Fibroblast of upper back skin (primary cell): ENCODE measurements at places on chromosomes 6 and 20.
A peak's percentile ranks its signal among the peaks of the same experiment; 100 is the strongest.

DNA sequence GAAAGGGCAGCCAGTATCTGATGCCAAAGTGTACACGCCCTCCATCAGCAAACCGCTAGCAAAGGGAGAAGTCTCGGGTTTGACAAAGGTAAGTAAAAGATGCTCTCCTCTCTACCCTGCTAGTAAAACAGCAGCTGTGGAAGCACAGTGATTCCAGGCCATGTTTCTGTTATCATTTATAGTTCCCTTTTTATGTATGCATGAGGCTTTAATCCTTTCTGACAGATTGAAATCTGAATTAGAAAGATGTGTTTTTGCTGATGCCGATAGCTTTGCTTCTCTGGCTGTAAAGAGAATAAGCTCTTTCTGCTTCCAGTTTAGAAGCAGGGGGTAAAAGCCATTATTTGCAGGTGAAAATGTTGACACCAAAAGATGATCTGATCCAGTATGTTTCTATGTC lies 392.4 kb upstream of the SOX4 start:
- DNase-seq = no peak

DNA sequence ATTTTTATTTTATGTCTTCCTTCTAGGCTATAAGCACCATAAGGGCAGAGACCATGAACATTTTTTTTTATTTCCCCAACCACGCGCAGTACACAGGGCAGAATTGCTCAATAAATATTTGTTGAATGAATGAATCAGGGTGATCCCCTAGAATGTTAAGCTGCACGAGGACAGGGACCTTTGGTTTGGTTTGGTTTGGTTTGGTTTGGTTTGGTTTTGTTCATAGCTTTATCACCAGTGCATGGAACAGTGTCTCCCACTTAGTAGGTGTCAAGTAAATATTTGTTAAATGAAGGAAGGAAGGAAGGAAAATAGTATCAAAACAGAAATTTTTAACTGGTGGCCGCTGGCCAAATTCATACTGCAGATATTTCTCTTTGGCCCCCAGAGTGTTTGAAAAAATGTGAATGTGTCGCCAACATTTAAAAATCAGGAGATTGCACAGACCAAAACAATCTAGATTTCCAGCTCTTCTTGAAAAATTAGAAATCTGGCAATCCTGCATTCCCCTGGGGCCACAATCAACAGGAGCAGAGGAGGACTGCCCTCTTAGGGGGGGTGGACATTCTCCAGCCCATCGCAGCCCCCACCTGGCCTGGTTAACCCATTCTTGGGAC lies 205.3 kb downstream of the EYA2 start:
- DNase-seq = peak; percentile 66

GRCh38 chr20:32240205-32240604 lies 32.5 kb downstream of the POFUT1 start:
- DNase-seq = no peak

GRCh38 chr6:149450679-149451375 lies 34.0 kb downstream of the ZC3H12D start:
- no peak for DNase-seq

GRCh38 chr6:20331042-20331441 lies 70.6 kb upstream of the E2F3 start:
- DNase-seq = no peak

GRCh38 chr20:59002874-59003399 lies 4.1 kb downstream of the CTSZ start:
- no peak for DNase-seq

GRCh38 chr6:149078211-149078782 lies 239.2 kb upstream of the TAB2 start:
- DNase-seq = no peak

DNA sequence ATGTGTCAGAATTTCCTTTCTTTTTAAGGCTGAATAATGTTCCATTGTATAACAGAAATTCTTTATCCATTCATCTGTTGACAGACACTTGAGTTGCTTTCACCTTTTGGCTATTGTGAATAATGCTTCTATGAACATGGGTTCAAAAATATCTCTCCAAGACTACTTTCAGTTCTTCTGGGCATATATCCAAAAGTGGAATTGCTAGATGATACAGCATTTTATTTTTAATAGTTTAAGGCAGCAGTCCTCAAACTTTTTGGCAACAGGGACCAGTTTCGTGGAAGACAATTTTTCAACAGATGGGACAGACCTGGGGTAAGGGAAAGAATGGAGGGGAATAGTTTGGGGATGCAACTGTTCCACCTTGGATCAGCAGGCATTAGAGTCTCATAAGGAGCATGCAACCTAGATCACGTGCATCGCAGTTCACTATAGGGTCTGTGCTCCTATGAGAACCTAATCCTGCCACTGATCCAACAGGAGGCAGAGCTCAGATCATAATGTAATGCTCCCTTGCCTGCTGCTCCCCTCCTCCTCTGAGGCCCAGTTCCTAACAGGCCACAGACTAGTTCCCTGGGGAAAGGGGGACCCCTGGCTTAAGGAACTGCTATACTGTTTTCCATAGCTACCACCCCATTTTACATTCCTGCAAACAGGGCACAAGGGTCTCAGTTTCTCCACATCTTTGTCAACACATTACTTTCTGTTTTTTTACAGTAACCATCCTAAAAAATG lies 239.9 kb upstream of the RNF217 start:
- DNase-seq = no peak

GRCh38 chr6:22653980-22654610 lies 84.7 kb downstream of the HDGFL1 start:
- DNase-seq = no peak

DNA sequence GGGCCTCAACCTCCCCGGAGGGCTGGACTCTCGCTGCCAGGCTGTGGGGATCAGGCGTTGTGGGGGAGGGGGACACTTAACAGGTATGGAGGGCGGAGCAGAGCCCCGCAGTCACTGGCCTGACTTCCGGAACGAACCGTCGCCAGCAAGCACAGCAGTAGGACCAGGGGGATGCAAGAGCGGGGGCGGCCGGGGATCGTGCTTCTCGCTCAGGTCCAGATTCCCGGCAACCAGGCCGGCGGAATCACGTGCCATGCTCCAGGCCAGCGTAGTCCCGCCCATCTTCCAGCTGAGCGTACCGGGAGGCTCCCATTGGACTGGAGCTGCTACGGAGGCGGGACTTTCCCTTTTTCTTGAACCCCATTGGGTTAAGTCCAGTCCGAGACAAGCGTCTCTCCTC lies 10.0 kb upstream of the POU5F1 start:
- peak; percentile 78 for DNase-seq

- no peak for DNase-seq
Observed at GRCh38 chr6:64985726-64986125, 721.3 kb downstream of the EYS start.

DNA sequence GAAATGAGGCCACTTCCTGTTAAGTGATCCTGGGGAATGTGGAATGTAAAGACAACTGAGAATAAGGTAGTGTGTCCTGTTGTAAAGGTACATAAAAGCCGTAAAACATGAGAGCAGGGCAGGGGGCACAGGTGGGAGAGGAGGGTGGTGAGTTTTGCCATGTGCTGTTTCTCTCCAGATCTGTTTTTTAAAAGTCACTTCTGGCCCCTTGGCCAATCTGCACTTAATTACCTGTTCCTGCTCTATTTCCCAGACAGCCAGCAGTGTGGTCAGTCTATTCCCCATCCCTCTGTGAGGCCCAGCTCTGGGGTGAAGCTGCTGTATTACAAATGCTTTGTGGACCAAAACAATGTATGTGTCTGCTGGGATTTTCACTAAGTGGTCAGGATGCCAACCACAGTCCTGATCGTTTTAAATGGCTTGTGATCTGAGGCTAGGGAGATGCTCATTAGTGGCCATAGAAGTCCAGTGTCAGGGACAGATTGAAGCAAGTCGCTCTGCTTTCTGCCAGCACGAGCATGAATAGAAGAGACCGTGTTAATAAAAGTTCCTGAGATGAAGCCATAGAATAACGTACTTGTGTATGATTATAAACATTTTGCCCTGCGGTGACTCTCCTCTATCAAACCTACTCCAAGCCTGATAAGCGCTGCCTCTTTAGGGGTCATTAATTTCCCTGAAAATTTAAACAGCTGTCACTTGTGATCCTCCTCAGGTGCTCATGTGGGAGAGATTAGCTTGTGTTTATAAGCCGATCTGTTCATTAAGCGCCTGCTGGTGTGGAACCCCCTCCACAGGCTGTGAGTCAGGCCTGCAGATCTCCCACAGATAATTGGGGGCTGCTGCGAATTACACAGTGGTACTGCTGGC lies 111.8 kb upstream of the CENPW start:
- no peak for DNase-seq

GRCh38 chr6:94269256-94269655 lies 849.9 kb upstream of the EPHA7 start:
- DNase-seq = no peak

- DNase-seq = no peak
Observed at GRCh38 chr20:20699144-20699543, 13.3 kb downstream of the RALGAPA2 start.

DNA sequence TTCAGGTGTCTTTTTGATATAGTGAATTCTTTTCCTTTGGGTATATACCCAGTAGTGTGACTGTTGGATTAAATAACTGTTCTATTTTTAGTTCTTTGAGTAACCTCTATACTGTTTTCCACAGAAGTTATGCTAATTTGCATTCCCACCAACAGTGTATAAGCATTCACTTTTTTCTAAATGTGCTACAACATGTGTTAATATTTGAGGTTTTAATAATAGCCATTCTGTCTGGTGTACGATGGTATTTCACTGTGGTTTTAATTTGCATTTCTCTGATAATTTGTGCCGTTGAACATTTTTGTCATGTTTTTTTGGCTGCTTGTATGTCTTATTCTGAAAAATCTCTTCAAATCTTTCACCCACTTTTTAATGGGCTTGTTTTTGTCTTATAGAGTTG lies 563.5 kb downstream of the GRIK2 start:
- DNase-seq = peak; percentile 47

DNA sequence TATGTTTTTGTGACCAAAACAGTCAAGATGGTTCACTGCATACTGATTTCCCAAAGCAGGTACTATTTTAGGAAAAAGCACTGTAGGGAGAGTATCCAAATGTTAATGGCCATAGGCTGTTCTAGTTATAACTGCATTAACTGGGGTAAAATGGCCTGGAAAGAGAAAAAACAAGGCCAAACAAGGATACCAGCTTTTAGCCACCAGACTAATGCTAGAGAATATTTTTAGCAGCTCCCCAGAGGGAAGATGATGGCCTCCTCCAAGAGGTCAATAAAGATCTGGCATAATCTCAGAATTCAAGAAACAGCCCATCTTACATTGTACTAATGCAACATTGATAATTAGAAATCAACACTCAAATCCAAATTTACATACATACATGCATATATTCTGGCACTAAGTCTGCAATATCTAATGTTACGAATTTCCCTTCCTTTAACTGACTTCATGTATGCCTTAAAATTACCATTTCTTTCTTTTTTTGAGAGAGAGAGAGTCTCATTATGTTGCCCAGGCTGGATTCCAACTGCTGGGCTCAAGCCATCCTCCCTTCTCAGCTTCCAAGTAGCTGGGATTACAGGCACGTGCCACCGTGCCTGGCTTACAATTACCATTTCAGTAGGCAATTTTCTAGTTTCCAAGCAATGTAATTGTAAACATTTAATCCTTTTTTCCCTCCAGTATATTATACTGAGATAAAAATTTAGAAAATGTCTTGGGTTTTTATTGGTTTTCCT lies 9.3 kb downstream of the COX7A2 start:
- no peak for DNase-seq

DNA sequence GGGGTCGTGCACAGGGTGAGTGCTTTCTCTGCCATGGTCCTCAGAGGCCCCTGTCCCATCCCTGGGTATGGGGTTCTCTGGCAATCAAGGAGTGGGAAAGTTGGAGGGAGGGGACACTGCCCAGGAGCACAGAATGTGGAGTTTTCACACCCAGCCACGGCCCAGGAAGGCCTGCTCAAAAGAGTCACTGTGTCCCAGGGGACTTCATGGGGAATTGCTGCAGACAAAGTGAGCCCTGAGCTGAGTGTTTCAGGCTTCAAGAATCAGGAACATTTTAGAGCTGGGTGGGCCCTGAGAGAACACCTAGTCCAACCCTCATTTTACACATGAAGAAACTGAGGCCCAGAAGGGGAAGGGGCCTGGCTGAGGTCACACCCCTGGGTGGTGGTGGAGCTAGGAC lies 5.7 kb downstream of the MAPK13 start:
- no peak for DNase-seq

DNA sequence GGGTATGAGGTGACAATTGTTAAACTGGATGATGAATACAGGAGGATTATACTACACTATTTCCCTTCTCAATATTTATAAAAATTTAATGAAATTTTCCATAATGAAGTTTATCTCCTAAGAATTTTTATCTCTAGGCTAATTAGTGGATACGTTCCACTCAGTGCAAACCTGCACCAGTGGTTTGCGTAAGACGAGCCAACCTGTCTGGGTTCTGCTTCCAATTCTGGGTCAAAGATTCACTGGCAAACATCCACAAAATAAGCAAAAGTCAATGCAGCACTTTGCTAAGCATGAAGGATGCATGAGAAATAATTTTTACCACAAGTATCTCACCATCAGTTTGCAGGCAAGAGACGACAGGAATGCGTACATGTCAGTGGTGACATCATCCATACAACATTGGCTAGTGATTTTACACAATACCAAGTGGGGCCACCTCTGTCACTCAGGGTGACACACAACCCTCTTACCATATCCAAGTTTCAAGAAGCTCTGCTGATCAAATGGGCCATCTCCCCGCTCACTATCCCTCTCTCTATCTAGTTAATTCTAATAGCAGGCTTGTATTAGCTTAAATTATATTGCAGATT lies 51.7 kb downstream of the FAM50B start:
- DNase-seq = peak; percentile 61

GRCh38 chr20:5364136-5364821 lies 47.5 kb upstream of the PROKR2 start:
- DNase-seq = no peak

DNA sequence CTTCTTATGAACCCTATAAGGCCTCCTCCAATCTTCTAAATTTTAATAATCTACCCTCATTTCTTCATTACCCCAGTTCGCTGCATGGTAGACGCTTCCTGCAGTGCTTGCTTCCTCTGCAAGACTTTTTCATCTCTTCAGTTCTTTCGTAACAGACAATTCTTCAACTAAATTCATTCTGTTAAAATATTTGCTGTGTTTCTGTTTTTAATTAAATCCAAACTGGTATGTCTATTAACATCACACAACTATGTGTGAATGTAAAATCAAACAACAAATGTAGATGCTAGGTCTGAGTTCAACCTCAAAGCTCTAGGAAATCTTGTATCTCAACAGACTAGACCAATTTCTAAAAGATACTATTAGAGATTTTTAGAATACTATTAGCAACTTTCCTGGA lies 199.3 kb downstream of the RNGTT start:
- peak; percentile 16 for DNase-seq

GRCh38 chr6:76134651-76135050 lies 62.2 kb upstream of the IMPG1 start:
- no peak for DNase-seq

GRCh38 chr6:135270676-135271536 lies 89.8 kb downstream of the MYB start:
- peak; percentile 77 for DNase-seq
